ENCODE measurements at places on chromosomes 7 and 10. TPM values are rescaled to one million over a fixed set of nuclear protein-coding genes. Genes with fewer than 3 reads are reported as not detected.

DNA sequence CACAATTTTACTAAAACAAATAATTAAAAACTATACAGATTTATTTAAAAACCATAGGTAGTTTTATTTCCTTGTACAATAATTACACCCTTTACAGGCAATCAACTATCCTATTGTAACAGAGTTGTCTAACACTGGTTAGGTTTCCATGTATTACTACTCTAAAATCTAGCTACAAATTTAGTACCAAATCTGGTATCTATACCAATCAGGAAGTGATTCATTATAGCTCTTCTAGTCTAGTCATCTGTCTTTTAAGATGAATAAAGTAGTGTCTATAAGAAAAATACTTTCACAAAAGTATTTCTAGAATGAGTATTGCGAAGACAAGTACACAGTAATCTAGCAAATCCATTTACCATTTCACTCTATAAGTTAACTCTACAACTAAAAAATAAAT, 16.9 kb downstream of the ZNF800 start:
- no peak for DNase-seq

Gene SMO
- total RNA-seq: 6.2 TPM

Gene PRKG1
- 1.6 TPM for total RNA-seq

Gene NRBF2
- 19.7 TPM for total RNA-seq

Gene SPDYE8
- total RNA-seq: not detected

GRCh38 chr10:131850383-131850870, 50.4 kb upstream of the PPP2R2D start:
- DNase-seq: no peak

Gene TFPI2
- 152 TPM for total RNA-seq

GRCh38 chr7:26305869-26306665, 14.4 kb downstream of the SNX10 start:
- DNase-seq: no peak
